Fibroblast of the aortic adventitia (primary cell): ENCODE measurements at places on chromosomes 11 and 22. TPM values are rescaled to one million over a fixed set of nuclear protein-coding genes. Genes with fewer than 3 reads are reported as not detected.

- no peak for DNase-seq
Measured at GRCh38 chr11:81802591-81802990, 931.1 kb downstream of the FAM181B start.

DNA sequence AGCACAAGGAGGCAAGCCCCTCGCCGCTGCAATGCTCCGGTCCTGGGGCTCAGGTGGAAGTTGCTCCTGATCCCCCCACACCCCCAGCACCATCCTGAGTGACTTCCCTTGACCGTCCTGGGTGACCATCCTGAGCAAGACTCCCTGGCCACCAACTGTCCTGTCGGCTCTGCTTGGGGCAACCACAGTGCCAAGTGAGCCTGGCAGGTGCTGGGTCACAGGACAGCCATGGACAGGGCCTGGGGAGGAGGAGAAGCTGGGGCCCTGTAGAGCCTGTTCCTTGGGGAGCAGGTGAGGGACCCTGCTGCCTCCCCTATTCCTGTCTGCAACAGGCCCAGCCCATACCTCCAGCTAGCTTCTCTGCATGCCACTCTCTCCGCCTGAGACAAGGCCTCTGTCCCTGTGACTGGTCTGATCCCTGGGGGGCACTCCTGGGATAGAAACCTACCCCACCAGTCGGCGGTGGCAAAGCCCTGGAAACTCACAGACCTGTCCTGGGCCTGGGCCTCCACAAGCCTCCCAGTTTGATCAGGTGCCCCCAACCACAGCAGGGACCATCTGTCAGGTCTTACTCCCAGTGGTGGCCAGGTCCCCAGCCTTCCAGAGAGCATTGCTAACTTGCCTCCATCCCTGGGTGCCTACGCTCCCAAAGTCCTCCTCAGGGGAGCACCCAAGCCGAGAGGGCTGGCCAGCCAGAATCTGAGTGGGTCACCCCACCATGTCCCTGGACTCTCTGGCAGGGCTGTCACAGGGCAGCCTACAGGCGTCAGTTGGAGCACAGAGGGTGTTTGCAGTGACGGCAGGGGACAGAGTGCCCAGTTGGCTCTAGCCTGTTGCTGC is 68.7 kb upstream of the WNT7B start:
- DNase-seq = no peak

- DNase-seq = no peak
Measured at GRCh38 chr11:115157247-115157646, 347.0 kb downstream of the CADM1 start.

GRCh38 chr11:8382436-8383053 is 118.9 kb upstream of the LMO1 start:
- DNase-seq = no peak

GRCh38 chr22:28931844-28932567 is 48.6 kb downstream of the ZNRF3 start:
- no peak for DNase-seq

DNA sequence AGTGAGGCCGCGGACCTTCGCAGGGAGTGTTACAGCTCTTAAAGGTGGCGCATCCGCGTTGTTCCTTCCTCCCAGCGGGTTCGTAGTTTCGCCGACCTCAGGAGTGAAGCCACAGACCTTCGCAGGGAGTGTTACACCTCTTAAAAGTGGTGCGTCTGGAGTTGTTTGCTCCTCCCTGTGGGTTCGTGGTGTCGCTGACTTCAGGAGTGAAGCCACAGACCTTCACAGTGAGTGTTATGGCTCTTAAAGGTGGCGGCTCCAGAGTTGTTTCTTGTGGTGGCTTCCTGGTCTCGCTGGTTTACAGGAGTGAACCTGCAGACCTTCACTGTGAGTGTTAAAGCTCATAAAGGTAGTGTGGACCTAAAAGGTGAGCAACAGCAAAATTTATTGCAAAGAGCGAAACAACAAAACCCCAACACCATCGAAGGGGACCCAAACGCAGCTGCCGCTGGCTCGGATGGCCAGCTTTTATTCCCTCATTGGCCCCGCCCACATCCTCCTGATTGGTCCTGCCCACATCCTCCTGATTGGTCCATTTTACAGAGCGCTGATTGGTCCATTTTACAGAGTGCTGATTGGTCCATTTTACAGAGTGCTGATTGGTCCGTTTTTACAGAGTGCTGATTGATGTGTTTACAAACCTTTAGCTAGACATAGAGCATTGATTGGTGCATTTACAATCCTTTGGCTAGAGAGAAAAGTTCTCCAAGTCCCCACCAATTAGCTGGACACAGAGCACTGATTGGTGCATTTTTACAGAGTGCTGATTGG is 1.2 kb upstream of the TMEM45B start:
- DNase-seq = no peak

OR56A1 gene
- total RNA-seq = under 0.01 TPM in 1 of 2 replicates, not detected in the other

OR5P2 gene
- total RNA-seq = not detected in 2 replicates

KCNJ5 gene
- total RNA-seq = 0.09 TPM in 1 of 2 replicates, not detected in the other

PRR33 gene
- not detected in 2 replicates for total RNA-seq

COPB1 gene
- total RNA-seq = 184 and 221 TPM in 2 replicates

MMP26 gene
- not detected in 2 replicates for total RNA-seq
